Common myeloid progenitor, CD34-positive (primary cell): ENCODE measurements at places on chromosomes 11 and 22.

GRCh38 chr11:120807414-120808150, 216.3 kb upstream of the TBCEL start:
- no peaks in the 10 kb centered on the region for H3K36me3 ChIP-seq
- H3K27ac ChIP-seq: no peak overlapping the region
- peaks cover 21% of the 10 kb centered on the region for H3K27me3 ChIP-seq
- H3K4me3 ChIP-seq: no peak overlapping the region

DNA sequence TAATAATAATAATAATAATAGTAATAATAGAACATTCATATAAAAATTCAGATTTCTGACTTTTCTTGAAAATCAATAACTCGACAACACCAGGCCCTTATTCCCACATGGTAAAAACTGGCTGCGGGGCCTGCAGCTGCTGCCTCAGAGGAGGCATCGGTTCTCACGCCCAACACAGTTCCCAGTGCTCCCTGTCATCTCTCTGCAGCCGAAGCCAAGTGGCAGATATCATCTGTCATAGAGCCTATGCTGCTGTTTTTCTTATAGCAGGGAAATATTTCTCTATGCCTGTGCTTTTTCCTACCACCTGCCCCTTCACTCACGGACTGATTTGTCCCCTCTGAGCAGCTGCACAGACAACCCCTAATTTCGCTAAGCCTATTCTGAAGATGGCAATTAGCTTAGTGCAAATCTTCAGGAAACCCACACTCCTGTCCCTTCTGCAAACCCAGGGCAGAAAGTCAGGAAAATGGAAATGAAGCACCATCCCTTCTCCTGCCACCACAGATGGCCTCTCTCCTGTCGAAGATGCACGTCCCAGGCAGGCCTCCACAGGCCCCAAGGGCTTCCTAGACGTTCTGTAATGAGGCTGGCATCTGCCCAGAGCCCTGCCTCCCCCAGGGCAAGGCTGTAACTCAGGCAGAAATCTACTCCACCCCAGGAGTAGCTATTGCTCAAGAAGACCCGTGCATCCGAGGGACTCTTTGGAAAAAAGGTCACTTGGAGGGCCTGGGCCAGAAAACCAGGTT, 66.7 kb downstream of the SYN3 start:
- H3K36me3 ChIP-seq: no peaks in the 10 kb centered on the region
- no peaks in the 10 kb centered on the region for H3K27me3 ChIP-seq
- H3K27ac ChIP-seq: no peak overlapping the region
- no peaks in the 10 kb centered on the region for H3K4me1 ChIP-seq

GRCh38 chr11:44968510-44968909, 17.8 kb upstream of the TP53I11 start:
- H3K4me3 ChIP-seq: no peak overlapping the region
- DNase-seq: no peak
- H3K36me3 ChIP-seq: no peaks in the 10 kb centered on the region
- H3K27me3 ChIP-seq: no peaks in the 10 kb centered on the region
- H3K27ac ChIP-seq: no peak overlapping the region
- H3K4me1 ChIP-seq: no peaks in the 10 kb centered on the region

- no peak overlapping the region for H3K4me3 ChIP-seq
- DNase-seq: peak; percentile 22
- no peaks in the 10 kb centered on the region for H3K27me3 ChIP-seq
- no peaks in the 10 kb centered on the region for H3K36me3 ChIP-seq
- no peak overlapping the region for H3K27ac ChIP-seq
These were observed 66.8 kb downstream of the PRR5L start for GRCh38 chr11:36362902-36363301.

DNA sequence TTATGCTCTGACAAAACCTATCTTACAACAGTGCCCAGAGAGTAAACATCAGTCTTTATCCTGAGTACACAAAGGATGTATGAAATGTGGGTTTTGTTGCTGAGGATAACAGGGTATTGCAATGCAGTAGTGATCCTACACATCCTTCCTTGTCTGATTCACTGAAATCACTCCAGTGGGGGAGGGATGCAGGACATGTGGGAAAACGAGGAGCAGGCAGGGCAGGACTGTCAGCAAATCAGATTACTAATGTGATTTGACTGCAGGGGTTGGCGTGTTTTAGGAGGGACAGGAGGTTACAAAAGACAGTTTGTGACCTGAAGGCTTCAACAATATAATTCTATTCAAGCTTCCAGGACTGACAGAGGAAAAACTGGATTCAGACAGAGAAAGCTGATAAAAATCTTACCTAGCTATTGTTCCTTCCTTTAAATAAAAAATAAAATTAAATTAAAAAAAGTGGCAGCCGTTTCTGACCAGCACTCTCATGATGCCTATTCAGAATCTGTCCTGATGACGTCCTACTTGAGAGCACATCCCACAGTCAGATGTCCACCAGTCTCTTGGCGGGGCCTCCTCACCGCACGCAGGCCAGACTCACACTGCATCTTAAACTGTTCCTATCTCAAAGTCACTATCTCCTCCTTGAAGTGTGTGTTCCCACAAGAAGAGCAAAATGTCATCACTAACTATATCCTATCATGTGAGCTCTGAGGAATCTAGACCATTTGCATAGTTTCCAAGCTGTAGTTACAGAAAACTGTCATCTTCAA, 50.6 kb upstream of the MN1 start:
- peaks cover 16% of the 10 kb centered on the region for H3K4me1 ChIP-seq
- no peak for DNase-seq
- no peak overlapping the region for H3K27ac ChIP-seq
- H3K27me3 ChIP-seq: no peaks in the 10 kb centered on the region

DNA sequence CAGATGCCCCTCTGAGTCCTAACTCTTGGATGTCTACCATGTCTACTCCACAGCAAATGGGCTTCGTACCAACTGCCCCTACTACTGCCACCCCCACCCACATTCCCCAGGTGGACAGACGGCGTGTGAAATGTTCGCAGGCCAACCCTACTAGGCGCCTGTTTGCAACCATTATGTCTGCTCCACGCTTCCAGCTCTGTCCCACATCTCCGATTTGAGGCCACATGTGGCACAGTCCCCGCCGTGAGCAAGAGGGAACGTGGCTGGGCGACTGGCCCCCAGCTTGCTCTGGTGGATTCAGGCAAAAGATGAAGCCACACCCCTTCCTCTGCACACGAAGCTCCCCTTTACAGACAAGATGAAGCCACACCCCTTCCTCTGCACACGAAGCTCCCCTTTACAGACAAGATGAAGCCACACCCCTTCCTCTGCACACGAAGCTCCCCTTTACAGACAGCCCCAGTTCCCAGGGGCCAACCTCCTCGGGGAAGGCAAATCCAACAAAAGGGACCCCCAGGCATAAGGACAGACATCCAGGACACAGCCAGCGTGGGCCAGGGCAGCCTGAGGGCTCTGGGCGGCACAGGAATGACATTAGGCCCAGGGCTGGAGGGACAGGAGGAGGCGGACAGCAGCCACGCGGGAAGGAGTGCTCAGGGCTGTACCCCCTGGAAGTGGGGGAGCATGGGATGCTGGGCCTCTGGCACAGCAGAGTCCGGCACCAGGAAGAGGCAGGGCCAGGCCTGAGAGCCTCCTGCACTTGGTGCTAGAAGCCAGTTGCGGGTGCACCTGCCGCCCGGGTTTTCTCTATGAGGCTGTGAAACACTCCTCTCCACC, 106.2 kb downstream of the SHANK2 start:
- peaks cover 14% of the 10 kb centered on the region for H3K27me3 ChIP-seq
- DNase-seq: no peak
- no peaks in the 10 kb centered on the region for H3K36me3 ChIP-seq
- no peak overlapping the region for H3K27ac ChIP-seq
- H3K4me1 ChIP-seq: no peaks in the 10 kb centered on the region
- no peak overlapping the region for H3K4me3 ChIP-seq
